ENCODE measurements at places on chromosomes 3 and 15. TPM values are rescaled to one million over a fixed set of nuclear protein-coding genes. Genes with fewer than 3 reads are reported as not detected.

- DNase-seq, result peak; percentile 55
These were observed 13.8 kb upstream of the MUSTN1 start for GRCh38 chr3:52848617-52849016.

GRCh38 chr3:101732240-101732641 lies 7.8 kb downstream of the CEP97 start:
- no peak for DNase-seq

- peak; percentile 71 for DNase-seq
These were observed 48.2 kb upstream of the TEX264 start for GRCh38 chr3:51622868-51623267.

GRCh38 chr3:55341502-55342031 lies 145.5 kb downstream of the WNT5A start:
- DNase-seq, result no peak

DNA sequence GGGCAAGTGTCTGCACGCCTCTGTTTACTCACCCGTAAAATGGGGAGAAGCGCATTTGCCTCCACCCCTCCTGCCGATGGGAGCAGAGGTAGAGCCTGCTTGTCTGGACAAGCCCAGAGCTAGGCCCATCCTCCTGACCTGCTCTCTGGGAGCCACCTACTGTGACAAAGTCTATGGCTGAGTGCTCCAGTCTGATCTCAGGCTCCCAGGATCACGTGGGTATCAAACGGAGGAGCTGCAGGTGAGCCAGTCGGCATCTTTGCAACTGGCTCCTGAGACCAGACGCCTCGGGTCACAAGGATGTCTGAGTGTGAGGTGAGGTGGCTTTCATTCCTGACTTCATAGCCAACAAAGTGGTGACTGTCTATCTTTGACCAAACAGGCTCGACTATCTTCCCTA lies 2.1 kb upstream of the ALDH1A3 start:
- no peak for DNase-seq

DNA sequence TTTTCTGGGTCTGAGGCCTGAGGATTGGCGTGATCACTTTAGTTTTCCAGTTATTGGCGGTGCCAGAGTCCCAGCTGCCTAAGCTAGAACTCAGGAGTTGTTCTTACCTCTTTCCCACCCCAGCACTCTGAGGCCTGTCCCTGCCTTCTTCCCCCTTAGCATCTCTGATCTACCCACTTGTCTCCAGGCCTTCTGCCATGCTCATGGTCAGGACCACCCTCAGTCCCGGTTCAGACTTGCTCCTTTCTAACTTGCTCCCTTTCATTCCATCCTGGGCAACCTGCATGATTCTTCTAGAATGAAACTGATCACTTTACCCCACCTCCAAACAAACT lies 15.7 kb downstream of the ACOX2 start:
- DNase-seq, result no peak

- no peak for DNase-seq
These were observed 849 bp upstream of the PRKCD start for GRCh38 chr3:53160061-53160659.

DNA sequence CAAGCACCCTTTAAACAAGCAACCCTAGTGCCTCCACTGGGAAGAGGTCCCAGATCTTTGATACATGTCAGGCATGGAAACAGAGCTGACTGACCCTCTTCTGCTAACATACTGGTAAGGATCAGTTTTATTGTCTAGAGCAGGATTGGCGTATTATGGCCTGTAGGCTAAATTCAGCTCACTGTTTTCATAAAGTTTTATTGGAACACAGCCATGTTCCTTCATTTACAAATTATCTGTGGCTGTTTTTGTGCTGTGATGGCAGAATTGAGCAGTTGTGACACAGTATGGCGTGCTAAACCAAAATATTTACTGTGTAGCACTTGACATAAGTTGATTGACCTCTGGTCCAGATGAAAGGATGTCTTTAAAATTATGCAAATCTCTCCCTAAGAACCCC lies 45.0 kb downstream of the WDR76 start:
- DNase-seq, result no peak

- no peak for DNase-seq
These were observed 71.1 kb downstream of the DNAJB8 start for GRCh38 chr3:128395500-128396162.

DNA sequence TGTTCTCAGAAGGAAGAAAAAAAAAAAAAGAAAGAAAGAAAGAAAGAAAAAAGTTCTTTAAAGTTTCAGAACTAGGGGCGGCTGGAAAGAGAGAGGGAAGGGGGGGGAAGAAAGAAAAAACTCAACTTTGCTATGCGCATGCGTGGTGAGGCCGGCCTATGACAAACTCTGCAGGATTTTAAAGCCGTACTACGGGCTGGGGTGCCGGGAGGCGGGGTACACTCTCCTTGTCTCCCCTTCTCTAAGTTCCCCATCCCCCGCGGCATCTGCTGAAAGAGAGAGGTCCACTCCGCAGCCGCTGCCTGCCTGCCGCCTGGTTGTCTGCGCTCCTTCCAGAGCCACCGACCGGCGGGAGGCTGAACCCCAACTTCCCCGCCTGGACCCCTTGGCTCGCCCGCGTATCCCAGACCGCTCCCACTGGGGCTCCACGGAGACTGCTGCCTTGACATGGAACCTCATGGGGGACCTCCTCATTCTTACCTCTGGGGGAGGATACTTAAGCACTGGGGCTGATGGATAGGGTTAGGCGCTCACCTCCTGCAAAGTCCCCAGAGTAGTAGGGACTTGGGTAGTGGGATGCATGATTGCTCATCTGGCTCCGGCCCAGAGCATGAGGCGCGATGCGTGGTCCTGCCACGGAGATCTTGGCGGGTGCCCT lies 1.4 kb upstream of the WNT5A start:
- peak; percentile 94 for DNase-seq

GRCh38 chr3:52574056-52574965 lies 37.9 kb downstream of the UQCC5 start:
- DNase-seq, result no peak

- no peak for DNase-seq
These were observed 23.6 kb upstream of the CLDN1 start for GRCh38 chr3:190345878-190346277.

DNA sequence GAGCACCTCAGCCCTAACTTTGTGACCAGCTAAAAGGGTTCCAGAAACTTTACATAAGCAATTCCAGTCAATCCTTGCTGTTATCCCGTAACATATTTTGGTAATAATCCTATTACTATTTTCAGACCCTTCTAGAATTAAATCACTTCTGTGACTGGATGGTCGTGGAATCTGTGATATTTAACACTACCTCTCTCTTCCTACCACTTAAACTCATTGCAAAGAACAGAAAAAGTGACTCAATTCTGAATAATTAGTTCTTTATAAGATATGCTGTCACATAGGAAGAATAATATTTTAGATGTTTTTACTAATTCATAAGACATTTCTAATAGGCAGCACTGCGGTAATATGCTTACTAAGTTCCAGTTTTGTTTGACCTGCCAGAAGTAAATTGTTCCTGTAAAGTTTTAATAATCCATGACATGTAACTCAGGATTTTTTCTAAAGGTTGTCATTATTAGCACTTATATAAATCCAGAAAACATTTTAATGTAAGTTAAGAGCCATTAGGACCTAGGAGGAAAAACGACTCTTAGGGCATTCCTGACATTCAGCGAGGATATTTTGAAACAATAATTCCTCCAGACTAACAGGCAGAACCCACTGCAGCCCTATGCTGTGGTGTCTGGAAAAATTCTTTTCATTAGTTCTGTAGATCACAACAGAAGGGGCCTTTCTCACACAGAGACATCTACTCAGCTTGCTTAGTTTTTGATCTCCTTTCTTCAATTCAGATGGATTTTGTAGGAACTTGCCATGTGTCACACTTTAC lies 113.3 kb upstream of the MBNL1 start:
- peak; percentile 3 for DNase-seq

GRCh38 chr15:95716708-95717107 lies 613.8 kb upstream of the NR2F2 start:
- DNase-seq, result no peak

DNA sequence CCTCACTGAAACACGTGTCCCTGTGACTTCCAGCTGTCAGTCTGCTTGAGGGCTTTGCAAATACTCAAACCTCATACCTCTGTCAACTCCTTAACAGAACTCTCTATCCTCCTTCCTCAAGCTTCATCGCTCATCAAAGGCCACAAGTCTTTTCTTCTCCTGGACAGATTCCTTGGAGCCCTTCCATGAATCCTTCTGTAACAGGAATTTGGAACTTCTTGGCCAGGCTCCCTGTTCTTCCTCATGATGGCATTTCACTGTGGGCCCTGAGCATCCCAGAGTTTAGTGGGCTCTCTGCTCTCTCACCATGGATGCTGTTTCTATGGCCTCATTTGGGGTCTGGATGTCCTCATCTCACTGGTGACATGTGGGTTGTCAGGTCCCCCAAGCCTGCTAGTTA lies 105.0 kb upstream of the TLE3 start:
- DNase-seq, result no peak

DNA sequence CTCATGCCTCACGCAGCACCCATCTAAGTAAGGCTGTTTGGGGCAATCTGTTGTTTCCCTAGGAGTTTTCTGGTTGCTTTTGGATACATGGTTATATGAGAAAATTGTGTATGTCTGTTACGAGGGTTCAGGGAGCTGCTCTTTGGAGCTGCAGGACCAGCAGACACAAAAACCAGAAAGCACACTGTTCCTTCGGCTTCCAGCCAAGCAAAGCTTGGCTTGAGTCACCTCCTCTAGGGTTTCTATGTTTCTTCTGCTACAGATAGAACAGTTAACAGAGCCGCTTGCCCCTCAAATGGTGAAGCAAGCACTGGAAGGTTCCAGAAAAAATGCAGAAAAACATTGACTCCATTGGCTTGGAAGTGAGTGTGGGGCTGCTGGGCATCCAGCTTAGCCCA lies 49.2 kb upstream of the CTDSPL start:
- DNase-seq, result no peak

GRCh38 chr3:172466553-172467130 lies 18.4 kb upstream of the GHSR start:
- DNase-seq, result no peak

GRCh38 chr3:192564611-192565010 lies 162.7 kb downstream of the FGF12 start:
- no peak for DNase-seq

DNA sequence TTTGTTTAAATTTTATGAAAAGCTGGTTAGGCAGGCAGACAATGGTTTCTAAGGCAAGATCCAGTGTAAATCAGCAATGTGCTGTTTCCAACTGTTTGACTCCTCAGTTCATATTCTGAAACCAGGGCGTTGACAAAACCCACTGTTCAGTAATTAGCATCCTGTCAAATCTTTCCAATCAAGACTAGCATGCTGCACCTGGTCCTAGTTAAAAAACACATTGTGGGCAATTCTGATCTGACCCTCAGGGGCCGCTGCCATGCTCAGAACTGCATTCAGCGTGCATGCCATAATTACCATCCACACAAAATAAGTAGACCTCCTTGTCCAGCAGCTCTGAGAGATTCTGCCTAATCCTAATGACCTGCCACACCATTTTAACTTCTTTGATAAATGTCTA lies 20.9 kb upstream of the RBP1 start:
- no peak for DNase-seq

DNA sequence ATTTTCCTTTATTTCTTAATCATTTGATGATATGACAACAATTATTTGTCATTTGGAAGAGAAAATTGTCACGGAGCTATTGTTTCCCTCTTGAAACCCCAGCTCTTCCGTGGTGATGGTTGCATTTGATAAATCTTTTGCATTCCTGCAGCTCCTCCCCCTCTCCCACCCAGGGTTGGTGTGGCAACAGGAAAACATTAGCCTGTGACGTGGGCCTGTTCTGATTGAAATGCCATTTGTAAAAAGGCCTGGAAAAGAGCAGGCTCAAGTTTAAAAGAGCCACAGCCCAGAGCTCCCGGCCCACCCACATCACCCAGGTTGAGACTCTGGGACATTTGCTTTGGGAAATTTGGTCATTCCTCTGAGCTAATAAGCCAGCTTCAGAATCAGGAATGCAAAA lies 282.5 kb downstream of the RPLP1 start:
- DNase-seq, result no peak

The MYRIP gene
- total RNA-seq, result 0.11 TPM

The LRRC31 gene
- total RNA-seq, result not detected

The C2CD4A gene
- not detected for total RNA-seq

The HTR3E gene
- total RNA-seq, result not detected

The EMC7 gene
- 29.2 TPM for total RNA-seq

The KLHL40 gene
- total RNA-seq, result not detected

The CCDC39 gene
- not detected for total RNA-seq

The MCTP2 gene
- total RNA-seq, result 0.13 TPM

The PPARG gene
- total RNA-seq, result 8.8 TPM

The PRSS50 gene
- not detected for total RNA-seq

The ABHD14A gene
- total RNA-seq, result 23.1 TPM

The STXBP5L gene
- total RNA-seq, result under 0.01 TPM

The THBS1 gene
- total RNA-seq, result 2,731 TPM

The CCDC54 gene
- total RNA-seq, result not detected

Measured in LHCN-M2 (cell line).